NCI-H1417 treated with DMSO at 0.1 percent for 48 hours (cell line): ENCODE measurements at places on chromosomes 5 and 9.

DNA sequence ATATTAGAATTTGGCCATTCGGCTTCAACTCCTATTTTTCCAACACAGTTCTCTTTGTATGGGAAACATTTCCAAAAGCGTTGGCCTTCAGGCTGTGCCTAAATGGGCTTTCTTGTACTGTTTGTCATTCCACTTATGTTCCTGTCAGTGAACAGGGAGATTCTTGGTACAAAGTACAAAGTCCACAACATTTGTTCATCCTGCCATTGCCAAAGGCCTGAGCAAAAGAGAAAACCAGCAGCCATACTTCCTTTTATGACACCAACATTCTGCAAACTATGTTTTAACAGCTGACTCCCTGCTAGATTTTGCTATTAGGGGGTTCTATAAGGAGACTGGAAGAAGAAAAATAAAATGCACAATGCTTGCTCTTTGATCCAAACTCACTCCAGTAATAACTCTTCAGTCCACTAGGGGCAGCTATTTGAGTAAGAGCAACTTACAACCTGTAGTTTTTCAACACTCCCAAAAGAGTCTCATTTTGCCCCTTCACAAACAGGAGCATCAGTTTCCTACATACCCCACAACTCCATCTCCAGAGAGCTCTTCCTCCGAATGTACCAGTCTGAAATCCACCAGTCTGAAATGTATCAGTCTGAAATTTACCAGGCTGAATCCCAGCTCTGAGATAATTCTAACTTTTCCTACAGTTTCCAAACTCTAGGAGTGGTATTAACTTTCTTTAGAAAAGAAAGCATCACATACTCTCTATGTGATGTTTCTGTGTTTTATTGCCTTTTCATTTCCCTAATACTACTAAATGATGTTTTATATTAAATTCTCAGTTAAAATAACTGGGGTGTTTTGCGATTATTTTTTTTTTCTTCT lies 693.8 kb downstream of the DNAH5 start:
- DNase-seq: no peak

GRCh38 chr9:25472085-25472607 lies 206.1 kb downstream of the TUSC1 start:
- DNase-seq: no peak

DNA sequence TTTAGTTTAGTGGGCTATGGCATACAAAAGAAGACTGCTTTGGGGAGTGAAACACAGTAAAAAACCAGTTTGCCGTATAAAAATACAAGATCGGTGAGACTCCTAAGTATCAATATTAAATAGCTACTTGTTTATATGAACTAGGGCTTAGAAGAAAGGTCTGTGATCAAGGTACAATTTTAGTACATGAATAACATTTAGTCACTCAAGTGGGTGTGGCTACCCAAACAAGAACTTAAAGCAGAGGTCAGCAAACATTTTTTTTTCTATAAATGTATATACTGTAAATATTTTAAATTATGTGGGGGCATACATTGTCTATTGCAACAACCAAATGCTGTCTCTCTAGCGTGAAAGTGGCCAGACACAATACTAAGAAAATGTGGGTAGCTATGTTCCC lies 1452.5 kb upstream of the NUDT12 start:
- DNase-seq: no peak

DNA sequence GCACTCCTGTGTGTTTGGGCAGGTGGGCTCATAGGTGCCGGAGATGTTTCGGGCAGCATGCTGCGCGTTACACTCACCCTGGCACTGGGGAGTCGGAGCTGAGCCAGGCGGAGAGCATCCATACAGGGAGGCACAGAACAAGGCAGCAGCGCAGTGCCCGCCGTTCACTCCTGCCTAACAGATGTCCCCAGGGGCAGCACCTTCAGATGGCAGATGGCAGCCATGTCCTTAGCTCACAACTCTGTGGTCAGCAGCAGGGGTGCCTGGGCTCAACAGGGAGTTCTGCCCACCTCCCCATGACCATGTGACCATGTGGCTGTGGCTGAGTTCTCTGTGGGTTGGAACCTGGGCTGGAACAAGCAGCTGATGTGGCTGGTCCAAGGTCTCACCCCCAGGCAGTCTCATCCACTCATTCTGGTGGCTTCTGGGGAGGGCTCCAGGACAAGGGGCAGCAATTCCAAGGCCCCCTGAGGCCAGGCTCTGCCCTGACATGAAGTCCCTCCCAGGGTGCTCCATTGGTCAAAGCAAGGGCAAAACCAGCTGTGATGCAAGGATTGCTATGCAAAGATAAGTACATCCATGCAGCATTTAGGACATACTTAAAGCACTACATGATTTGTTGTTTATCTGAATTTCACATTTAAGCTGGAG lies 64.2 kb downstream of the MRPL36 start:
- no peak for DNase-seq

GRCh38 chr5:149645725-149646124 lies 64.4 kb downstream of the ARHGEF37 start:
- no peak for DNase-seq
